ENCODE measurements at places on chromosomes 4 and X.

GRCh38 chrX:125374169-125374568 is 54.5 kb downstream of the TEX13C start:
- no peak for DNase-seq

DNA sequence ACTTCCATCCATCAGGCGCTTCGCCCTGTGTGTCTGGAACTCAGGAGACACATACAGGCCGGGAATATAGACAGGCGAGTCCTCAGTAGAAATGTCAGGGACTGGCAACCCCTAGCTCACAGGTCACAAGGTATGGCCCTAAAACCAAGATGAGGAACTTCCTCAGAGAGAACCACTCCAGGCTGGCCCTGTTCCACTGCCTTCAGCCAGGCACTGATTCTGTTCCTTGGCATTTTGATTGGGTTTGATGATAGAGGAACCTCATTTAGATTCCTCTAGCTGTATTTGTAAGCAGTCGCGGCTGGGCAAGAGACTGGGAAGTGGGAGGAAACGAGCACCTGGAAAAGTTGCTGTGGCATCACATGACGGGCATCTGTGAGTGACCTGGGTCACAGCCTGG is 8.1 kb downstream of the HPSE start:
- no peak for DNase-seq

DNA sequence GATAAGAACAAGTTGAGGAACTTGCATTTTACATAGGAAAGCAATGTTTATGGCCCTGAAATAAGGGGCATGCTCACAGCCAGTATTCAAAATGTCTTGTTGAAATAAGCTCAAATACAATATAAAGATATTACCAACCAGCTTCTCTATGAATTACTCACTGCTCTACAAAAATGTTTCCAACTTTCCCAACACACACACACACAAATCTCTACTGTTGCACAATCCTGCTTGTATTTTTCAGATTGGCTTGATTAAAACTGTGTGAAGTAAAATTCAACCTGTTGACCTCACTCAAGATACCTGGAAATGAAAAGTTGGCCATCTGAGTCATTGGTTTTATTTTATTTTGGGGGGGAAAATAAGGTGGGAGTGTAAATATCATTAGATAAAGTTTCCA is 128.6 kb downstream of the CHIC2 start:
- no peak for DNase-seq

- DNase-seq, result peak; percentile 76
Measured at GRCh38 chrX:20252381-20253231, 14.1 kb downstream of the RPS6KA3 start.

DNA sequence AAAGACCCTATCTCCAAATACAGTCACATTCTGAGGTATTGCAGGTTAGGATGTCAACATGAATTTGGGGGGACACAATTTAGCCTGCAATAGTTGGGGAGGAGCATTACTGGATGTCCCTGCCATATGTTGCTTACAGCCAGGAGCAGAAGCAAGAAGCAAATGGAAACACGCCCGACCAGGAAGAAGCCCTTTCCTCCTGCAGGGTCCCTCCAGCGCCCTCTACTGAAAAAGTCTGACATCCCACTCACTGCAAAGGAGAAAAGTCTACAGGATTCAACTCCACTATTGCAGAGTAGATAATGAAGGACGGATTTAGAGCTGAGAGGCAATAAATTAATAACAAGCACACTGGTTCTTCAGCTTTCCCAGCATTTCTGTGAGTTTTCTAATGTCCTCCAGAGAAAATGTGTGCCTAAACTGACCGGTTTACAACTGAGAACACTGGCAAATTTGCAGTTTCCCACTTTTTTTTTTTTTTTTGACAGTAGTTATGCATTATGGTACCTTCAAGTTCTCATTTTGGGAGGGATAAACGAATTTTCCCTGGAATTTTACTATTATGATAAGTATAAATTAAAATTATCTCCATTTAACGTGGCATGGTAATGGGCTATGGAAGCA is 31.7 kb downstream of the COQ2 start:
- peak; percentile 81 for DNase-seq

GRCh38 chr4:164383058-164383357 is 370.9 kb upstream of the SMIM31 start:
- DNase-seq, result peak; percentile 71

DNA sequence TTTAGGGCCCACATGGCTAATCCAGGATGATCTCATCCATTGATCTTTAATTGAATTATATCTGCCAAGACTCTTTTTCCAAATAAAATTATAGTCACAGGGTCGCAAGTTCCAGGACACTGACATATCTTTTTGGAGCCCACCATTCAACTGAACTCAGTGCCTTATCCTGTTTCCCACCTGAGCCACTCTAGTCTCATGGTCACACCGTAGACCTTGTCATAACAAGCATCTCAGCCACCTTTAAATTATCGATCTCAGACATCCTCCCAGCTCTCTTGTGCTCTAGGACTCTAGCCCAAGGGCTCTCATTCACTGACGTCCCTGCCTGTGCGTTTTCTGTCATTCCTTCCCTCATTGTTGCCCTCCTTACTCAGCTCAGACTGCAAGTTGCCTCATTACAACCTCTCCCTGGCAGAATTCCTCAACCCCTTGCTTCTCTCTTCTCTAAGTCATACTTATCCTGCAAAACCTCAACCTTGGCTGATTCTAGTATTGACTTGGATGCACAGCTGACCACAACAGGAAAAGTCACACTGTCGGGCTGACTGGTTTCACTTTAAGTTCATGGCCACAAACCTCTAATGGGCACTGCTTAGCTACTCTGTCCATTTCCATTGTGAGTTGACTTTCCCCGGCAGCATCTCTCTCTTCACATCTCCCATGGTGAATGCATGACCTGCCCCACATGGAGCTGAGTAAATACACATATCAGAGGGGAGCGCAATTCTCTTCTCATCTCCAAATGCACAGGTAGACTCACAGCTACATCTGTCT is 91.0 kb upstream of the TRIM2 start:
- DNase-seq, result no peak

DNA sequence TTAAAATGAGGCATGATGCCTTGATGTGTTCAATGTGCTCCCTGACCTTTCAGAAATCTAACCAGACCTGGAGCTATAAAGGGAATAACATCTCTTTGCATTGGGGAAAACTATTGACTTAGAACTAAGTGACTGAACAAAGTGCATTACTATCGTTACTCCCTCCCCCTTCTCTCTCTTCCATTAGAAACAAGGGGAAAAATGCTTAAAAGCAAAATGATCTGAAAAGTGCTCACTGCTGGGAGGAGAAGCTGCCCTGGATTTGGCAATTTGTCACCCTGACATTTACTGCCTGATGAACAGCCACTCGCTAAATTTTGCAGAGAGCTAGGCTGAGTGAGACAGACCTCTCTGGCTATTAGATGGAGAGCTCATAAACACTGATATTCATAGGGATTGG is 48.6 kb upstream of the PARM1 start:
- no peak for DNase-seq

DNA sequence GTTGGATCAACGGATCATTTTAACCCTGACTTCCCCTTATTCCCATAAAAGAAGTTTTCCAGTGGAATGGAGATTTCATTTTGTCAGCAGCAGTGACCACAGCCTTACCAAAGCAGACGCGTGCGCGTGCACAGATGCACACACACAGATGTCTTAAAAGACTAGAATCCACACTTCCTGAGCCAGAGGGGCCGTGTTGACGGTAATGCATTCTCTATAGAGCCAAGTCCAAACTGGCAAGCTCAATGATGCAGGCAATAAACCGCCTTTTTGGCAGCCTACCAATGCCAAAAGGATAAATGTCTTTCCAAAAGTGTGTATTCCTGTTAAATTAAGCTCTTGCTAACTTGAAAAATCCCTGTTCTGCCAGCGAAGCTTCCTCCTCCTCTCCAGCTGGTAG is 18.8 kb upstream of the CLDN34 start:
- DNase-seq, result no peak

DNA sequence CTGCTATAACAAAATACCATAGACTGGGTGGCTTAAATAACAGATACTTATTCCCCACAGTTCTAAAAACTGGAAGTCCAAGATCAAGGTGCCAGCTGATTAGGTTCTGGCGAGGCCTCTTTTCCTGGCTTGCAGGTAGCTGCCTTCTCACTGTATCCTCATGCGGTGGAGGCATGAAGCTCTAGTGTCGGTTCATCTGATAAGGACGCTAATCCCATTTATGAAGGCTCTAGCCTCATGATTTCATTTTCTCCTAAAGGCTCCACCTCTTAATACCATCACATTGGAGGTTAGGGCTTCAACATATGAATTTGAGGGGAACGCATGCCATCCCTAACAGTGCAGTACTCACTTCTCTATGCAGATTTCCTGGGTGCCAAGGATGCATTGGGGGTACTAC is 57.9 kb upstream of the STIM2 start:
- no peak for DNase-seq

- no peak for DNase-seq
Measured at GRCh38 chrX:51891245-51891644, 2.2 kb upstream of the MAGED1 start.

GRCh38 chr4:140858897-140859296 is 102.7 kb upstream of the TBC1D9 start:
- no peak for DNase-seq

GRCh38 chr4:119284876-119285780 is 36.8 kb downstream of the FABP2 start:
- no peak for DNase-seq

DNA sequence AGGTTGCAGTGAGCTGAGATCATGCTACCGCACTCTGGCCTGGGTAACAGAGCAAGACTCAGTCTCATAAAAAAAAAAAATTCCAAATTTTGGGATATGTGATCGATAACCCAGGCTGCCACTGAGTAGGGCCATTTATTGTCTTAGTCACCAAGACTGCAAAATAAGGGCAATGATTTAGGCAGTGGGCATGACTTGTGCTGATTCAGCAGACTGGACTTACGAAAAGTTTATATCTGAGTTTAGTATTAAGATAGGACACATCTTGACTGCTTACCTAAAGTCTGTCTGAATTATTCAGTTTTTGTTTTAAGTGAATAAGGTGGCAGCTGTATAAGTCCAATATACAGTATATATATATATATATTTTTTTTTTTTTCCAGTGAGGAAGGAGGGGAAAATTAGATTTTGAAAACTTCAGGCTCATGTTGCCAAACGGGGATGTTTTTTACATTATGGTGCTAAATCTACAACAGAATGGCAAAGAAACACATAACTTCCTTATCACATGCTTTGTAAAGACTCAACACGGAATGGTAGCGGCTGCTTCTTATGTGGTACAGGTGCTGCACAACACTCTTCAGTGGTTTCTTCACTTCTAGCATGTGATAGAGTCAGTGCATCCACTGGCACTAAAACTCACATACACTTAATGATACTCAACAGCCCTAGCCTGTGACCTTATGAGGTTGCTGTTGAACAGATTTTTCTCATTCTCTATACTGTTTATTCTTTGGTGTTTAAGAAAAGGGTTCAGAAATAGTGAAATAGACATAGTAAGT is 6.5 kb downstream of the TEX13D start:
- DNase-seq, result no peak

DNA sequence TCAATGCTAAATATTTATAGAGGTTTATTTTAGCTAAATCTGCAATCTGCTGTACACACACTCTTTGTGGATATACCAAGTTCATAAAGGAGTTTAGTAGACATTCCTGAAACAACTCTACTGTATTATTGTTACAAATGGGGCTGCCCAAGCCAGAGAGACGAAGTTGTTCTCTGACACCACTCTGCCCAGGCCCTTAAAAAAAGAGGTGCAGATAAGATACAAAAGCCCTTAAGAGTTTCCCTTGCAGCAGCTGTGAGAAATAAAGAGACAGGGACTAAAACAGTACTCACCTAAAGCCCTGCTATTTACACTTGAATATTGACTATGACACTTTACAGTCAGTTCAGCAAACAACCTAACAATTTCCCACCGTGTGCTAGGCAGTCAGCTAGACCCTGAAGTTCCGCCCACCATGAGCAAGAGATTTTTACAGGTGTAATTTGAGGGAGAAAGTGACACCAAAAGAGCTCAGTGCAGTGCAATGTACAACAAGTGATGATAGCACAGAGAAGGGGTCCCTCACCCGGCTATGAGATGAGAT is 191.7 kb downstream of the PRDM5 start:
- DNase-seq, result peak; percentile 86

GRCh38 chr4:24798036-24798610 is 2.8 kb downstream of the SOD3 start:
- DNase-seq, result no peak

- DNase-seq, result no peak
Measured at GRCh38 chr4:6703786-6704185, 5.9 kb downstream of the MRFAP1L1 start.

DNA sequence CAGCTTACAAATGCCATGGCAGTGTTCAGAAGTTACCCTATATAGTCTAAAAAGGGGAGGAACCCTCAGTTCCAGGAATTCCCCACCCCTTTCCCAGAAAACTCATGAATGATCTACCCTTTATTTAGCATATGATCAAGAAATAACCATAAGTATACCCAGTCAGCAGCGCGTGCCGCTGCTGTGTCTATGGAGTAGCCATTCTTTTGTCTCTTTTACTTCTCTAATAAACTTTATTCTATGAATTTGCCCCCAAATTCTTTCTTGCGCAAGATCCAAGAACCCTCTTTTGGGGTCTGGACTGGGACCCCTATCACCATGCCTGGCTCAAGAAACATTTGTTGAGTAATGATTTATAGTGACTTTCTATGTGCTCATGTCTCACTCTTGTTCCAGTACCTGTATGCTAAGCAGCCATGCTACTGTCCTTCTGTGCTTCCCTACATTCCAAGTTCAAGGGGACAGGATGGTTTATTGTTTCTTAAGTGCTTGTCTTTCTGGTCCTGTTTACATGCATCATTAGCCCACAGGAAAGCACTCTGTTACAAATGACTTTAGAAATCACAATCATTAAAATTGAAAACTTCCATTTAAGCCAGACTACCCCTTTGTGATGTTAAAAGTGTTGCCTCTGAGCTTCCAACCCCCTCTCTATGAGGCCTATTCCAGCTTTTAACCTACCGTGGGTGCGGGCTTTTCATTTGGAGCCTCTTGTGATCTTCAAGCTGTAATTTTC is 63.4 kb upstream of the S100G start:
- no peak for DNase-seq

DNA sequence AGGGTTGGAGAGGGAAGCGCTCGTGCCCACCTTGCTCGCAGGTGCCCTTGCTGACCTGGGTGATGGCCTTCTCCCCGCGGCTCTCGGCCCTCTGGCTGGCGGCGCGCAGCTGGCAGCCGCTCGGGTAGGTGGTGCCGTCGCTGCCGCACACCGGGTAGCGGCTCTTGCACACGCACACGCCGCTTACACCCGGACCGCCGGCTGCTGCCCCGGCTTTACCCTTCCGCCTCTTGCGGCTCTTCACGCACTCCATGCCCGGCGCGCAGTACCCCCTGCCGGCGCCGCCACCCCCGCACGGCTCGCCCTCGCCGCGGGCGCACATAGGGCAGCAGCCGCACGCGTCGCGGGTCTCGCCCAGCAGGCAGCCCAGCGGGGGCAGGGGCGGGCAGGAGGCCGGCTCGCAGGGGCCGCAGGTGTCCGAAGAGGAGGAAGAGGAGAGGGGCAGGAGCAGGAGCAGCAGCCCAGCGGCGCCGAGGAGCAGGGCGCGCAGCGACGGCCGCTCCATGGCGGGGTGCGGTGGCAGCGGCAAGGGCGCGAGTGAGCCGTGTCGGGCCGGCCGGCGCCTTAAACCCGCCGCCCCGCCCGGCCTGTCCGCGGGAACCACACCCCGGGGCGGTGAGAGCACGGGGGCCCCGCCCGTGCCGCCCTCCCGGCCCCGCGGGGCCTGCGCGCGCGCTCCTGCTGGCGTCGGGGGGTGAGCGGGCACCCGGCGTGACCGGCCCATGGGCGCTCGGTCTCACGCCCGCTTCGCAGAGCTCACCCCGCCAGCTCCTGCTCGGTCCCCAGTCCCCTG is at the start of gene IGFBP7:
Gene IGFBP7 (minus strand): TSS at position 539 of the 793 bp plus-strand sequence. CDS start 34 bp downstream, at position 505.
- peak; percentile 58 for DNase-seq

- peak; percentile 10 for DNase-seq
Measured at GRCh38 chr4:180832073-180832472, 1411.1 kb upstream of the TENM3 start.

- DNase-seq, result peak; percentile 53
Measured at GRCh38 chrX:45743081-45743533, 542.4 kb upstream of the DIPK2B start.

All from DMS53 (cell line).